ENCODE measurements at places on chromosomes 2 and 18.

DNA sequence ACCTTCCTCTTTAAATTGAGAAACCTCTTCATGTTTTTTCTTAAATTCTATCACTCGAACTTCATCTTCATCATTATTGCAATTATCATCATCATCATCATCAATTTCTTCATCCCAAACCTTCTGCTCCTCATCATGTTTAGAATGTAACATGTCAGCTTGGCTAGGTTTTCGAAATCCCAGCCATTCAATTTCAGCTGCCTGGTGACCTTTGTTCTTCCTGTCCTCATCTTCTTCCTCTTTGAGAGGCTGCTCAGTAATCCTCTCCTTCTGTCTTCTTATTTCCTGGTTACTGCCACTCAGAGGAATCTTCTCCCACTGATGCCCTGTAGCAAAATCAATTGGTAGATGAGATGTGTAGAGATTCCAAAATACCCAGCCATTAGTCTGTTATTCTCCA is 4.2 kb downstream of the ERMN start:
- no peak for DNase-seq

DNA sequence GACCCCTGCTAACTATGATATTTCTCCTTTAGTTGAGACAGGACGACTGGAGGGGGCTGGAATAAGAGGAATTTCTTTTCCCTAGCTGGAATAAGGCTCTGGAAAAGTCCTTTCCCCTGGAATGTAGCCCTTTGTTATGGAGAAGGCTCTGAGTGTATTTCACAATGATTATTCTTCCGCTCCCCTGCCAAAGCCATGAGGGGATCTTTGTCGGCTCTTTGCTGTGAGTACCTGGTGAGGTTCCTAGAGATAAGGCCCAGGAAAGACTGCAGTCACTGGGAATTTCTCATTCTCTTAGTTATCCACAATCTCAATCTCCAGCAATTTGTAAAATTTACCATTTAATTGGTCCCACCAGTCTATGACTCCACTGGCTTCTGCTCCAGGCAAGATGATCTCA is 340.2 kb upstream of the HNRNPA3 start:
- no peak for DNase-seq

- DNase-seq = no peak
Observed at GRCh38 chr18:13425357-13426091, 207.0 kb downstream of the LDLRAD4 start.

DNA sequence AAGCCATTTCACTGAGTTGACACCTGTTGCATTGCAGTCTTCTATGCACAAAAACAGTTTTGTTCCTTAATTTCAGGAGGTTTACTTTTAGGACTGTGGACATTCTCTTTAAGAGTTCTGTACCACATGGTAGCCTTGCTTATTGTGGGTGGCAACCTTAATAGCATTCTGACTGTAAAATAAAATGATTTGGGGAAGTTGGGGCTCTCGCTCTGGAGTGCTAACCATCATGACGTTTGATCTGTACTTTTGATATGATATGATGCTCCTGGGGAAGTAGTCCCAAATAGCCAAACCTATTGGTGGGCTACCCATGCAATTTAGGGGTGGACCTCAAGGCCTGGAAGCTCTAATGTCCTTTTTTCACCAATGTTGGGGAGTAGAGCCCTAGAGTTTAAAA is 3.4 kb downstream of the CTLA4 start:
- DNase-seq = no peak

- DNase-seq = no peak
Observed at GRCh38 chr2:12270876-12271588, 445.7 kb upstream of the TRIB2 start.

DNA sequence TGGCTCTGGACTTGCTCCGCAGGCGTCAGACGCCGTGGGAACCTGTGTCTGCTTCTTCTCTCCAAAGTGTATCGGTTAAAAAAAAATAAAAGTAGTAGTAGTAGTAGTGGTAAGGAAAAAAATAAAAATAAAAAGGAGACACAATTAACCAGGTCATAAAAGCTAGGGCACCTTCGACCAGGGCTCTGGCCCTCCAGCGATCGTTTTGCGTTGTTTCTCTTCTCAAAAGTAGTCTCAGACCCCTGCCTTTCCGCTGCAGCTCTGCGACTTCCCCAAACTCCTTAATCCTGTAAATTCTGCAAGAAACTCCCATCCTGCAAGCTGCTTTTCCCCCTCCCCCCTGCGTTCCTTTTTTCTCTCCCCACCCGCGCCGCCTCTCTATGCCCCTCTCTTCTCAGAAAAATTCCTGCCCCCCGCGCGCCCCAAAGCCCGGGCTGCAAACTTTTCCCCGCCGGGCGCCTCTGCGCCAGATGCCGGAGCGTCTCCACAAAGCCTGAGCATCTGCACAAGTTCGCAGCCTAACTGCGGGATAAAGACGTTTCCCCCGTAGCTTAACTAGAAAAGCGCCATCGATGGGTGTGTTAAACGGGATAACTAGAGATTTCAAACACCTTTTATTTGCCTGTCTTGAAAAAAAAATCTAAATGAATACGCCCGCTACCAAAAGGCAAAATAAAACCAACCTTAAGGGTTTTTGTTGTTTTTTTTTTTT is 1.8 kb upstream of the SALL3 start:
- DNase-seq = no peak

- no peak for DNase-seq
Observed at GRCh38 chr2:71631411-71631931, 178.1 kb downstream of the DYSF start.

DNA sequence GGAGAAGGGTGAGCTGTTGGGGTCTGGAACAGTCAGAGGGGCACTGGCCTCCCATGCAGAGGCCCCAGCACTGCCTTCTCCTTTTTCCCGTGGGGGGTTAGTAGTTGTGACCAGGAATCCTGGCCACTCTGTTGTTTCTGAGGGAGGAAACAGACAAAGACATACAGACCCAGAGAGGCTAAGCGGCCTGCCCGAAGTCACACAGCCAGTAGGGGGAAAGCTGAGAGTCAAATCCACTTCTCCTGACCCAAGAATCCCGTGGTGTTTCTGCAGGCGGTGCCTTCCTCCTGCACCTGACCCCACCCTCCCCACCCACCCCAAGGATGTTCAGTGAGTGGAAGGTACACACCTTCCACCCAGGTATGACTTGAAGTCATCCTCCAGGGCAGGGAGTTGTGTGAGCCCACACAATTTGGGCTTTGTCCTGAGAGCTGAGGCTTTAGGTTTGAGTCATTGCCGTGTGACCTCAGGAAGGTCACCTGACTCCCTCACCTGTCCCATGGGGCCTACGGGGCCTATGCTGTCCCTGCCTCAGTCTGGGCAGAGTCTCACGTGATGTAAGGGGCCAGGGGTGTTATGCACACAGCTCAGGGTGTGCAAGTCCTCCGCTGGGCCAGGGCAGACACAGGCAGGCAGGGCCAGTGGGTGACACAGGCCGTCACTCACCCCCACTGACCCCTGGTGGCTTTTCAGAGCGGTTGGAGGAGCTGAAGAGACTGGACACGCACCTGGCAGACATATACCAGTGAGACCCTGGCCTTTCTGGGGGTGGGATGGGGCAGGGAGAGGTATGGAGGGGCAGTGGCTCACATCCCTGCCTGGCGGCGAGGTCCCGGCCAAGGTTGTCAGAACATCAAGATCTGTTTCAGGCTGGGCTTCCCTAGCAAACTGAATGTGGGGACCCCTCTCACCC is 5.0 kb downstream of the NT5DC4 start:
- no peak for DNase-seq

GRCh38 chr2:79530443-79530842 is 17.6 kb downstream of the CTNNA2 start:
- no peak for DNase-seq

DNA sequence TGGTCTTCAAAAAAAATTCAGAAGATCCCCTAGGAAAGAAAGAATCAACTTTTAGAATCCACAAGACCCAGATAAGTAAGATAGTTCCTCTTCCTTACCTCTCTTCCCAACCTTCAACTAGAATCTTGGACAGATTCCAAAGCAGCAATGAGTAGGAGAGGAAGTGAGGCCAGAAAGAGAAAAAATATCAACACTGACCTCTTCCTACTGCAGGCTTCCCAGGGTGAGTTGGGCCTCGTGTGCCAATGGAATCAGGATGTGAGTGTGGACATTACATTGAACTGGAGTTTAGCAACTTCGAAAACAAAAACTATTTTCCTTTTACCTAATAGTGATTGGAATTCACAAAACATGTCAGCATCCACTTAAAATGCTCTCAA is 102.5 kb upstream of the PIEZO2 start:
- DNase-seq = no peak

DNA sequence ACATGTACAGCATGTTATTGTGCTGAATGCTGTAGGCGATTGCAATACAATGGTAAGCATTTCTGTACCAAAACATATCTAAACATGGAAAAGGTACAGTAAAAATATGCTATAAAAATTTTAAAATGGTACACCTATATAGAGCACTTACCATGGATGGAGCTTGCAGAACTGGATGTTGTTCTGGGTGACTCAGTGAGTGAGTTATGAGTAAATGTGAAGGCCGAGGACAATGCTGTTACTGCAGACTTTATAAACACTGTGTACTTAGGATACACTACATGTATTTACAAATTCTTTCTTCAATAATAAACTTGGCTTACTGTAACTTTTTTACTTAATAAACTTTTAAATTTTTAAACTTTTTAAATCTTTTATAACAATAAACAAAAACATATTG is 473.4 kb upstream of the UBE2E3 start:
- DNase-seq = no peak

DNA sequence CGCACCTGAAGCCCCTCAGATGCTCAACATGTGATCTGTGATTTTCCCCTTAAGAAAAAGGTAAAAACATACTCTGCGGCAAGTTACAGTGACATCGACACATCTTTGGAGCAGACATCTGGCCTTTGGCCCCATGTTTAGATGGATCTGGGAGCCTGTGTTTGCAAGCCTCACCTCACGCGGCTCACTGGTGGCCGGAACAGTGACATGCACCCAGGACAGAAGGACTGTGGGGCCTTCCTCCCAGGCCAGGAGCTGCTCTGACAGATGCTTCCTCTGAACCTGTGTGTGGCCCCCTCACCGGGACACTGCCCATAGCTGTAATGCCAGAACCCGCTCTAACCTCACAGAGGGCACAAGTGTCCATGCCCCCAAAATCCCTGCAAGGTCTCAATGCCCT is 13.1 kb downstream of the PASK start:
- no peak for DNase-seq

DNA sequence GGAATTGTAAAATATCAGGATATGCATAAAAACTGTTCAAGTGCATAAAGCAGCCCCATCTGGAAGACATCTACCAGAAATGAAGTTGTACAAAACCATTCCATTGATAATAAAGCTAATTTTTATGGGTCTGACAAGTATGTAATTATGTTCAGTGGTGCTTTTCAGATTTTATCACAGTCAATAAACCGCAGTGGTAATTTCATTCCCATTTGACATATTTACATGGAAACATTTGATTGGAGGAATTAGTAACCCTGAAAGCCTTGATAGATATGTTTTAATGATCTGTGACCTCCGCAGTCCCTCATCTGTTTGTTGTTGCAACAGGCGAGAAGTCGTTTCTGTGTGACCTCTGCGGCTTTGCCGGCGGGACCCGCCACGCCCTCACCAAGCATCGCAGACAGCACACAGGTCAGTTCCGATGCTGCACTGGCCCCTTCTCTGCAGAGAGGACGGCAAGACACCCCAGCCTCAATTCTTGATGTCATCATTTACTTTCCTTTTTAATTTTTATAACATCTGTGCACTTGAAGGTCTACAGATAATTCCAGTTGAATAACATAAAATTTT is 283.1 kb downstream of the ZNF407 start:
- DNase-seq = no peak

DNA sequence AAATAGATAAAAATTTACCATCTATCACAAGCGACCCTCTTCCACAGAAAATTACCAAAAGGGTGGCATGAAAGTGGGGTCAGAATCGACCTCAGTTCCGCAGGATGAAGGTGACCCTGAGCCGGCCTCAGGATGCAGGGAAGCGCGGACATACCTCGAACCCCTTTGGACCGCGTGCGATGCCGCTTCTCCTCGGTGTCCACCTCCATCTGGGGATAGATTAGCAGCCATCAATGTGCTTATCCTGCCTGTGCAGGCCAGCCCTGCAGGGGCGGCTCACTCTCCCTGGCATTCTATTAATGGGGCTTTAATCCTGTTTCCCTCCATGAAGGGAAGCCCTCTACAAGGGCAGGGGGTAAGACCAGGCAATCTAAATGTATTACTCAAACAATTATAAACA is 235.3 kb upstream of the PXDN start:
- no peak for DNase-seq

GRCh38 chr2:177326005-177326404 is 61.5 kb upstream of the NFE2L2 start:
- DNase-seq = no peak

DNA sequence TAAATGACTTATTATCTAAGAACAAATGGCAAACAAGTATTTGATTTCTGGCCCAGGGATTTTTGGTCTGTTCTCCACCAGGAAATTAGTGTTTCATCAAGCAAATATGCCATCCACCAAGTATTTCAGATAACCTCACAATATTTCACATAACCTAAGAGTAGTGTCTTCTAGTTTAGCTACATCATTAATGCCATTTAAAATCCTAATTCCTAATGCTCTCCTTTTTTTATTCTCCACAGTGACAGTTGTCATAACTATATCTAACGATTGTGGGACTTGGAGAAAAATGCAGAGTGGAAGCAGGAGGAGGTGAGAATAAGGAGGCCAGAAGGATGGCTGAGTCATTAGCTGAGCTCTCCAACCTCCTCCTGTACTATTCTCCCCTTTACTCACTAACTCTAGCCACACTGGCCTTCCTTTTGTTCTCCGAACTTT is 58.5 kb upstream of the CTLA4 start:
- no peak for DNase-seq

GRCh38 chr2:171564463-171564862 is 42.2 kb downstream of the CYBRD1 start:
- no peak for DNase-seq

GRCh38 chr2:119264781-119265692 is 41.4 kb downstream of the STEAP3 start:
- DNase-seq = no peak

- no peak for DNase-seq
Observed at GRCh38 chr2:217868911-217869334, 133.9 kb downstream of the TNS1 start.

- DNase-seq = no peak
Observed at GRCh38 chr2:16105669-16106281, 165.4 kb downstream of the MYCN start.

DNA sequence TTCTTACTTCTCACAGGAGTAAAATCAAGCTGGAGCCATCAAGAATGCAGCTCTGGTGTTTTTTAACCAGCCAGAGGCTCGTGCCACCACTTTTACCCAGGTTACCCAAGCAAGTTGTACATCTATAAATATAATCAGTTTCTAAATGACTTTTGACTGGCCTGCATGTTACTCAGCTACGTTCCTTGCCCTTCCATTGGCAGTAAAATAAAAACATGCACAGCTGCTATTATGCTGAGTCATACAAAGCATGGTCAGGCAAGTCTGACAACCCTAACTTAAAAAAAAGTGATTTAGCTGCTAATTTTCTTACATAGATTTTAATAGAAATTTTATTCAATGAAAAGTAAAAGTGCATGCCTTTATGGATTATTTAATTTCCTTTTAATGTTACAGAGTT is 111.7 kb upstream of the CSRNP3 start:
- no peak for DNase-seq
